ENCODE measurements at places on chromosomes 2 and 18. TPM values are rescaled to one million over a fixed set of nuclear protein-coding genes. Genes with fewer than 3 reads are reported as not detected.

DNA sequence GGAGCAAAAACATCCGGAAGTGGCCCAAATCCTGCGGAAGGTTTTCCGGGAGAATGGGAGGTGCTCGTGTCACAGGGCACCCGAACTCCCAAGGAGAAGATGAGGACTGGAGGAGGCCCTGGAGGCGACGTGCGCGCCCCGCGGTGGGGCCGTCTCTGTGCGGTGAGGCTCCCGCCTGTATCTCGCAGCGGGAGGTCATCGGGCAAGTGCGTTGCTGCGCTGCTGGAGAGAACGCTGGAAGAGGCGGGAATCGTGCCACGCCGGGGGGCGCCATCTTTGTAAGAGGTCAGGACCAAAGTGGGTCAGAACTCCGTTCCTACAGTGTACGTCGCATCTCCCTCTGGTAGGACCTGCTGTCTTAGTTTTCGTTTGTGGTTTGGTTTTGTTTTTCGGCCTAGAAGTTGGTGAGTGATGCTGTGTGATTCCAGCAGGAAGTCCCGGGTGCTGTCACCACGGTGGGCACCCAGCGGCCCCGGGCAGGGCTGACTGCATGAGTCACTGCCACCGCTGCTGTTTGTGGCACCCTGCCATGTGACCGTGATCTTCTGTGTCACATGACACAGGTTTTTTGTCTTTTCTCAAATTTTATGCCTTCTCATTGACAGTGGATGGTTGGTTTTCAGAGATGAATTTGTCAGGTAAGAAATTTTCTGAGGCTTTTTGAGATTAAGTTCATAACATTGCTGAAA lies 21.5 kb upstream of the ATP9B start:
- no peak for DNase-seq

DNA sequence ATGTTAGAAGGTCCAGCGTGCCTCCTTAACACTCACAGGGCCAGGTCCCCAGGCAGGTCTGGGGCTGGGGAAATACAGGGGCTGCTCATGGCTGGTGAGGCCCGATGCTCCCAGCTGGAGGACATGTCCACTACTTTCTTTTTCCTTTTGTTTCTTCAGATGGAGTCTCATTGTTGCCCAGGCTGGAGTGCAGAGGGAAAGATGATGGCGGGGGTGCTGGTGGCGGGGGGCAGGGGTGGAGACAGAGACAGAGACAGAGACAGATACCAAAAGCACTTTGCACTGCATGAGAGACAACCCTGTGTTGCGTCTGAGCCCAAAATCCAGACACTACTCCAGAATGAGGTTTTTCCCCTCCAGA lies 211.0 kb downstream of the SH3BP4 start:
- no peak for DNase-seq

DNA sequence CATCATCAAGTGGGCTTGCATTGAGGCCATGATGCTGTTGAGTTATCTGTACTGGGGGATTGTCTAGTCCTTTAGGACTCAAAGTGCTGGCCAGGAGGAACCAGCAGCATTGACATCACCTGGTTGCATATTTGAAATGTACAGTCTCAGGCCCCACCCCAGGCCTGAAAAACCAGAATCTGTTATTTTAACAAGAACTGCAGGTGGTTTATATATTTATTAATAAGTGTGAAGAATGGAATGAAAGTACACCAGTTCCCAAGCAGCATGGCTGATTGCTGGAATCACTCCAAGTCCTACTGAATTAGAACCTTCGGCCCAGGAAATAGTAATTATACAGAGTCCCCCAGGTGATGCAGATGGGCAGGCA lies 2.8 kb downstream of the IL1F10 start:
- DNase-seq, result no peak

The LINC00305 gene
- total RNA-seq, result not detected

- no peak for DNase-seq
Measured at GRCh38 chr2:74528600-74529356, 728 bp downstream of the AUP1 start.

- DNase-seq, result no peak
Measured at GRCh38 chr2:238130696-238131628, 7.5 kb upstream of the KLHL30 start.

The POTEJ gene
- not detected for total RNA-seq

DNA sequence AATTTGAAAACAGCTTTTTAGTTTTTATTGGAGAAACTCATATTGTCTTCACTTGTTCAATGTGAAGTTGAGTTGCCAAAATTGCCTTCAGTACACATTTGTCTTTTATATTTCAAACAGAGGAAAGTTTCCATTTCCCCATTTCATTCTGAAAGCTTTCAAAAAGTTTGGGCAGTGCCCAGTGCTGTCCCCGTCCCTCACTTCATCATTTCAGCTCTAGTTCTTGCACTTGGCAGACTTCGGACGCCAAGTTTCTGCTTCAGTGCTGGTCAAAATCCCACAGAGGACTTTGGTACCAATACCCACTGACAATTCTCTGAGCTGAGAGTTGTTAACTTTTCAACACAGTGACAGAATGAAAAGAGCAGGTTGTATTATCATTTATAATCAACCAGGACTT lies 43.4 kb upstream of the AQP4 start:
- DNase-seq, result no peak

GRCh38 chr2:129293326-129293725 lies 686.1 kb upstream of the RAB6C start:
- no peak for DNase-seq

DNA sequence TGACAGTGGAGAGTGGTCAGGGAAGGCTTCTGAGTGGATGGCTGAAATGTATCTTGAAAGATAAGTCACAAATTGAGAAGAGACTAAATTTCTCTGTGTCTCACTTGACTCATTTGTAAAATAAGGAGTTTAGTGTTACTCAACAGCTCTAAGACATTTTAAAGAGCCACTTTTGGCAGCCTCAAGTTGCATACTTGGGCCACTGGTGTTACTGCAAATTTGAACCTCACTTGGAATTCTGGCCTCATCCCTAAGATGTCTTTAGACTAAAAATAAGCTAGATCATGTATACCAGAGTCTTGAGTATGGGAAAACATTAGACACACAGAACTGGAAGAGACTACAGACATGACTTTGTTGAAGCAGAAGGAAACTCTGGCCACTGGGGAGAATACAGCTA lies 4.5 kb upstream of the MTLN start:
- no peak for DNase-seq

- DNase-seq, result no peak
Measured at GRCh38 chr2:240987588-240987987, 10.8 kb upstream of the SNED1 start.

DNA sequence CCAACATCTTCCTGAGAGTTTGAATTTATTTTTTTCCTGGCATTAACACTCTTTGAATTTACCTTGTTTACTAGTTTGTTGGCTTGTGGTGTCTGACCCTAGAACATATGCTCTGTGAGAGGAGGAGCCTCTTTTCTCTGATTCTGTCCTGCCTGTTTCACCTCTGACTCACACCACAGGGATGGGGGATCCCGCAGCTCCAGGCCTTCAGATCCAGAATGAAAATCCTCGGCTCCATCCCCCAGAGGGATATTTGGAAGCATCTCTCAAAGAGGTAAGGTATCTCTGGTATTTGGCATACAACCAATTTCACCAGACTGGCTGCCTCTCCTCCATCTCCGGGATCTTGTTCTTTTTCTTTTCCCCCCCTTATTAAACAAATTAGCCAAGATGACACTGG lies 104.7 kb downstream of the GPR39 start:
- peak; percentile 45 for DNase-seq

DNA sequence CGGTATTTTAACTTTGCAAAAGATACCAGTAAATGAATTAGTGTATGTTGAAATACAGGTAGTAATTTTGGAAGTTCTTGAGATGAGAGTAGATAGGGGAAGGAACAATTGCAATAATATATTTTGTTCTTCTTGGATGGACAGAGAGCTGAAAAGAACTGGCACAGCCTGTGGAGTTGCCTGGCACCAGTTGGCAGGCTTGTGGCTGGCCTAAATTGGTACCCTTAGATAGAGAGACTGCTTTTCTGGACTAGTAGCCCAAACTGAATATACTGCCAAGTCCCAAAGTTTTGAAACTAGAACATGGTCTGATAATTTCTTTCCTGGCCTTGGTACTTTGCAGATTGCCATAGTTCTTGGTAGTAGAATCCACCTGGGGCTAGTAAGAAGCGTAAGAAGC lies 26.9 kb downstream of the MYO1B start:
- no peak for DNase-seq

The LYG1 gene
- total RNA-seq, result 0.86 TPM

The ABCG8 gene
- not detected for total RNA-seq

- no peak for DNase-seq
Measured at GRCh38 chr2:225097035-225097434, 54.8 kb upstream of the DOCK10 start.

- no peak for DNase-seq
Measured at GRCh38 chr2:76563730-76564129, 853.0 kb upstream of the GCFC2 start.

DNA sequence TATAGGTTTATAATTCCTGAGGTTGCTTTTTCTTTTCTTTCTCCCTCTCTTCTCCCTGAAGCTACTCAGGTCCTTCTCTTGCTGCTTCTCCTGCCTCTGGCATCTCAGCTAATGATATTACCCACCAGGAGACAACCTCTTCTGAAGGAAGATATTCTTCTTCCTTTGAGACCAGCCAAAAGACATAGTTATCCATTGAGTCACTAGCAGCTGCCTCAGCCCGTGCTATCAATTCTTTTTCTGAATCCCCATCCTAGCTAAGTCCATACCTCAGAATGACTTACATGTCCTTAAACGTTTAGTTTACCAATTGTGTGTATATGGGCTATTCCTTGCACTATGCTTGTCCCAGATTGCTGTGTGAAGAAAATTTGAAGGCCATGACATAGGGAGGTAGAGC lies 25.0 kb upstream of the RNF103 start:
- peak; percentile 37 for DNase-seq

- no peak for DNase-seq
Measured at GRCh38 chr18:74282755-74283554, 8.8 kb downstream of the CYB5A start.

The AMER3 gene
- not detected for total RNA-seq

- DNase-seq, result no peak
Measured at GRCh38 chr18:23141104-23141999, 6.1 kb downstream of the CABLES1 start.

GRCh38 chr2:191670076-191670475 lies 7.9 kb upstream of the NABP1 start:
- DNase-seq, result no peak

The DIS3L2 gene
- total RNA-seq, result 12.5 TPM

GRCh38 chr2:233597522-233597921 lies 19.9 kb upstream of the UGT1A8 start:
- DNase-seq, result no peak

- DNase-seq, result no peak
Measured at GRCh38 chr2:229252280-229252679, 18.8 kb downstream of the PID1 start.

DNA sequence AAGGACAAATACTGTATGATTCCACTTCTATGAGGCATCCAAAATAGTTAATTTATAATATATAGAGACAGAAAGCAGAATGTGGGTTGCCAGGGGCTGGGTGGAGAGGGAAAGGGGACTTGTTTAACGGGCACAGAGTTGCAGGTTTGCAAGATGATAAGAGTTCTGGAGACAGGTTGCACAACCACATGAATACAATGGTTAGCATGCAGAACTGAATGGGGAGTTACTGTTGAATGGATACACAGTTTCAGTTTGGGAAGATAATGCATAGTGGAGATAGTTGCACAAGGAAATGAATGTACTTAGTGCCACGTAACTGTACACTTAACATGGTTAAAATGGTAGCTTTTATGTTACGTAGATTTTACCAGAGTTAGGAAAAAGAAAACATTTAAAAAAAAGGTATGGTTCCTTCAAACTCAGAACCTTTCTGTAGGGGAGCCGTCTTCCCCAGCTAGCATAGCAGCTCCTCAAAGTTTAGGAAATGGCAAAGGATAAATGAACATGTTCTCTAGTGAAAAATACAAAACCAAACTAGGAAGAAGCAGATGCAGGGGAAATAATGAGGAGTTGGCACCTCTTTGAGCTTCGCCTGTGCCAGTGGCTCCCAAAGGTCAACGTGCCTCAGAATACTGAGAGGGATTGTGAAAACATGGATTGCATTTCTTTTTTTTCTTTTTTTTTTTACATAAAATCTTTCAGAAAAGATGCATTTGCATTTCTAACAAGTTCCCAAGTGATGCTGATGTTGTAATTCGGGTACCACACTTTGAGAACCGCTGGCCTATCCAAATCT lies 95.2 kb downstream of the ZCCHC2 start:
- DNase-seq, result no peak

DNA sequence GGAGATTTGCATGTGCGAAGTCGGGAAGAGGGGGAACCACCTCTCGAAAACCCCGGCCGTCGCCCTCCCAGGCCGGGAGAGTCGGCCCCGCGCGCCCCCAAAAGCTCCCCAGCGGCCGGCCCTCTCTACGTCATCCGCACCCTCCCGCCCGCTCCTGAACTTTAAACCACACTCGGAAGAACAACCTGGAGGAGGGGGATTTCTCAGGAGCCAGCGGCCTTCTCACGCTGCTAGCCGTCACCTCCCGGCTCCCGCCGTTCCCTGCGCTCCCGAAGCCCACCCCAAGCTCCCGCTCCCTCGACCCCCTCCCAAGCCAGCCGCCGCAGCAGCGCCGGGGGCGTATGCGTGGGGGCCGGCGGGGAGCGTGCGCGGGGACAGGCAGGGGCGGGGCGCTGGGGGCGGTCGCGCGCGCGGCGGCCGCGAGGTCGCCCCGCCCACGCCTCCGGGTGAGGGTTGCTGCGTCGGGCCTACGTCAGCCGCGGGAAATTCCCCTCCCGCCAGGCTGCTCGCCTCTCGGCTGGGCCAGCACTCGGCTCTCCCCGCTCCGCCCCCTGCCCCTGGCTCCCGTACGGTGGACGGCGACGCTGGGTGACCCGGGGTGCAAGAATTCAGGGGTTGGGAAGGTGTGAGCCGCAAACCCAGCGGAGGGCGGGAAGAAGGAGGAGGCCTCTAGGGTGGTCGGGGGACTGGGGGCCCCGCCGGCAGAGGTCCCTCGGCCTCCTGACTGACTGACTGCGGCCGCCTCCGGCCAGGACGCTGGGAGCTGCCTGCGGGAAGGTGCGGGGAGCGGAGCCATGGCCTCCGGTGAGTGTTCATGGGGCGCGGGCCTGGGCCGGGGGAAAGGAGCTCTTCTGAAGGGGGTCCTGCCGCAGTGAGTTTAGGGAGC lies at the start of gene REL:
TSS of gene REL (plus strand) at position 528 of the 886 bp plus-strand sequence. CDS start at position 795, 267 bp downstream.
- DNase-seq, result peak; percentile 79

DNA sequence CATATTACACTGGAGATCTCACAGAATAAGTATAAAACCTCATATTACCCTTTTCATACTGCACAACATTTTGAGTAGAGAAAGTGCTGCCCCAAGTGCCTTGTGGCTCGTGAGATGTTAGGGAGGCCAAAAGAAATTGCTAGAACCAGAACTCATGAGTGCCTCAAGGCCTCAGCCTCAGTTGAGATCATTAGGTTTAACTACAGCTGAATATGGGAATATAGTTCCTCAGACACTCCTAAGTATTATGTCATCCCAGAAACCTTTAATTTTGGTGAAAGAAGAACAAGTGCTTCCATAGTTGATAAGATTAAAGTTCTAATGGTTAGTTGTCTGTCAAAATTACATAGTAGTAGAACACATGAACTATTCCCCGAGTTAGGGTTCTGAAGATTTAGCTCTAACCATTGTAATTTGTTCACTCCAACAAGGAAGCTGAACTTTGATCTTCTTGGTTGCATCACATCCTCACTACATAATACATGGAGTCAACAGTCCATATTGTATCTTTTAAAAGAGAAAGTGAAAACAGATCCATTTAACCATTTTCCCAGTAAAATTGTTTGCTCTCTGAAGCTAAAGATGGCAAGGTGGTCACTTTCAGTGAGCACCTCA lies 9.6 kb upstream of the AQP4 start:
- no peak for DNase-seq

All from LHCN-M2 (cell line).